Tongue (tissue), 3 donors: ENCODE measurements at places on chromosomes 6 and 20.

- DNase-seq, result peak; percentile 67
Observed at GRCh38 chr6:16320533-16321340, 82.3 kb downstream of the GMPR start.

GRCh38 chr20:42611889-42612837, 577.5 kb downstream of the PTPRT start:
- peak; percentile 93 for DNase-seq

- DNase-seq, result no peak
Observed at GRCh38 chr20:49380337-49380780, 102.1 kb downstream of the KCNB1 start.

GRCh38 chr6:38151580-38152500, 332.3 kb downstream of the ZFAND3 start:
- DNase-seq, result no peak

DNA sequence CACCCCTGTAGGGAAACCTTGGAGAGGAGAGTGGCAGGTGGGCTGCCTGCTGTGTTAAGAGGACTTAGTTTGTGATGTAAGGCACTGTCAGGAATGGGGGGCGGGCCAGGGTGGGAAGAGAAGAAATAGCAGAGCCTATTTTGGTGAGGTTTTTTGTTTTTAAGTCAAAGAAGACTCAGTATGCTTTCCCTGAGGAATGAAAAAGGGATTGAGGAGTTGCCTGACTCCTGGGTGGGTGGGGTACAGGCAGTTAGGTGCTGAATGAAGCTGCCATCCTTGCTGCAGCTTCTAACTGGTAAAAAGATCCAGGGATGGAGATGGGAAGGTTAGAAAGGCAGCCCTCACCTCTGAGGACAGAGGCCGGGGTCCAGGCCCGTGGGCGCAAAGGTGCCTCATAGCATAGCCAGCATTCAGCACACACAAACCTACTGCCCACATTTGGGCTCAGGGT, 37.9 kb downstream of the PLCG1 start:
- DNase-seq, result no peak

GRCh38 chr6:27146706-27147505, 100.6 kb upstream of the PRSS16 start:
- peak; percentile 99 for DNase-seq
